ENCODE measurements at places on chromosomes 3 and 15.

- DNase-seq: no peak
These were observed 44.2 kb downstream of the MGLL start for GRCh38 chr3:127777921-127778656.

DNA sequence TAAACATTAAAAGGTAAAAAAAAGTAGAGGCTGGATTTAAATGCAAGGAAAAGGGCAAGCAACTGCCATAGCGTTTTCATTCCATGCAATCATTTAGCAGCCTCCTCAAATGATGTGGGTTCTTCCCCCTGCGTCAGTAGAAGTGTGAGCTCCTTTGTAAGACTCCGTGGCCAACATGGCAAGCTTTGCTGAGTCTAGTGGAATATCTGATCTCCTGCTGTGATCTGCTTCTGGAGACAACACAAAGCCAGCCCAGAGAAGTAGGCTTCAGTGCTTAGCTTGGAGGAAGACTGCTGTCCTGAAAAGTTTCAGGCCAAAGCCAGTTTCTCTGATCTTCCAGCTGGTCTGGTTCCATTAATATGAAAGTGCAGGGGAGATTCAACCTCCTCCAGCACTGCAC lies 70.4 kb downstream of the ARPP21 start:
- no peak for DNase-seq

DNA sequence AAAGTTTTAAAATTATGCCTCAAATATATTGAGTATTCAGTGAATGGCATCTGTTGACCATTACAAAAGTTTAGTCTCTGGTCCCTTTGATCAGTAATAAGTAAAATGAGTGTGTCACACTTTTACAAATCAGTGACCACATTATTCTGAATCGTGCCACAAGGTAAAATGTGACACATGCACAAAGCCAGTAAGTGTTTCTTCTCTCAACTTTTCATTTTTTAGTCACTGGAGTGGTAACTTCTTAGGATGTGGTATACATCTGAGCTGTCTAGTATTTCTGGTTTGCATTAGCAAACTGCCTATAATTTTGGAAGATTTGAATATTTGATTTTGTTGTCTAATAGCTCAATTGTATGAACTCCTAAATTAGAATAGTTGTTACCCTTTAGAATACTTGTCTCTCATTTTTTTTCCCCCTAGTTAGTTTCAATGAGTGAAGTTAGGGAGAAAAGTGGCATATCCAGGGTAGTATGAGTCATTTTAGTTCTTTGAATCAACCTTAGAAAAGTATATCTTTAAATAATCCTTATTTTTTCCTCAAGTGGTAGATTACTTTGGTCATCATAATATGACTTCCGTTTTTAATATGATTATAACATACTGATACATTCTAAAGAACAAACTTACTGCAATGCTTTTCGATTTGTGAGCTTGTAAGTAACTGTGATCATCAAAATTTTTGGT lies 18.1 kb downstream of the DNAJC13 start:
- DNase-seq: no peak

DNA sequence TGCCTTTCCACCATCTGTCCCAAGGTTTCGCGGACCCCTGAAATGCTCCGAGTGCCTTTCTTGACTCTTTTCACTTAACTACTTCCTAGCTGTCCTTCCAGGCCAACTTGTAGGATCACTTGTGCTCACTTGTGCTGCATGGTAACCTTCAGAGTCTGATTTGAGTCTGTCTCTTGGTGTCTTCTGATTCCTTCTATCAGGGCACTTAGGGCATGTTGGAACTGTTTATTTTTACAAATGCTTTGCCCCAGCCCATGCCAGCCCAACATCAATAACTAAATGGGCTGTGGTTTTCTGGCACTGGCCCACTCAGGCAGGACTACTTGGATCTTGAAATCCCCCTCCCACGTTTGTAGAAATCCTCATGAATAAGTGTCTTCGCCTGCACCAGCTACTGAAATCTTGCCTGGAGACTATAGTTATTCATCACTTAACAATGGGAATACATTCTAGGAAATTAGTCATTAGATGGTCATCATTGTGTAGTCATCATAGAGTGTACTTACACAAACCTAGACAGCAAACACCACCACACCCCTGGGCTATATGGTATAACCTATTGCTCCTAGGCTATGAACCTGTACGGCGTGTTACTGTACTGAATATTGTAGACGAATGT lies 123.1 kb upstream of the STRIT1 start:
- DNase-seq: no peak

DNA sequence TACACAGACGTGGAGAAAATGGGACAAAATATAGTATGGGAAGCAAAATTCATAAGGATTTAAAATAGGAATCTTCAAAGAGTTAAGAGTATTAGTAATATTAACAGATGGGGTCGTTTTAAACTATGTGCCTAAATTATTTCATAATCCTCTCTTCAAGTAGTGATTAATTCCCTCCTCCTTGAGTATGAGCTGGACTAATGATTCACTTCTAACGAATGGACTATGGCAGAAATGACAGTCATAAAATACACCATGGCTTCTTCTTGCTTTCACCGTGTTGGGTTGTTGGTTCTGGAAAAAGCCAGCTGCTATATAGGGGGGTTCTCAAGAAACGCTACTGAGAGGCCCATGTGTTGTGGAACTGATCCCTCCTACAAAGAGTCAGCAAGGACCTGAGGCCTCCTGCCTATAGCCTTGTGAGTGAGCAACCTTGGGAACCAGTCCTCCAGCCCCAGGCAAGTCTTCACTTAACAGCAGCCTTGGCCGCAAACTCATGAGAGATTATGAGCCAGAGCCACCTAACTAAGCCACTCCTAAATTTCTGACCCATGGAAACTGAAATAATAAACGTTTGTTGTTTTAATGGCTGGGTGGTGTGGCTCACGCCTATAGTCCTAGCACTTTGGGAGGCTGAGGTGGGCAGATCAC lies 64.8 kb upstream of the ABHD2 start:
- no peak for DNase-seq

DNA sequence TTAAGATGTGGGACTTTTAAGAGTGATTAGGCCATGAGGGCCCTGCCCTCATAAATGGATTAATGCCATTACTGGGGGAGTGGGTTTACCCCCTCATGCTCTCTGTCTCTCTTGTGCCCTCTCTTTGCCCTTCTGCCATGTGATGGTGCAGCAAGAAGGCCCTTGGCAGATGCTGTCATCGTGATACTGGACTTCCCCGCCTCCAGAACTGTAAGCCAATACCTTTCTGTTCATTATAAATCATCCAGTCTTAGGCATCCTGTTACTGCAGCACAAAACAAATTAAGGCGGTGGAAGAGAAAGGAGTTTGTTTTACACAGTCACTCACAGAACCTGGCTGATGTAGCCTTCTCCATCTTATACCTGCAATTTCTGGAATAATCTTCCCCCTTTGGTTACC lies 360.3 kb upstream of the TBL1XR1 start:
- DNase-seq: no peak

GRCh38 chr3:49867400-49867799 lies 2.3 kb downstream of the CAMKV start:
- no peak for DNase-seq

DNA sequence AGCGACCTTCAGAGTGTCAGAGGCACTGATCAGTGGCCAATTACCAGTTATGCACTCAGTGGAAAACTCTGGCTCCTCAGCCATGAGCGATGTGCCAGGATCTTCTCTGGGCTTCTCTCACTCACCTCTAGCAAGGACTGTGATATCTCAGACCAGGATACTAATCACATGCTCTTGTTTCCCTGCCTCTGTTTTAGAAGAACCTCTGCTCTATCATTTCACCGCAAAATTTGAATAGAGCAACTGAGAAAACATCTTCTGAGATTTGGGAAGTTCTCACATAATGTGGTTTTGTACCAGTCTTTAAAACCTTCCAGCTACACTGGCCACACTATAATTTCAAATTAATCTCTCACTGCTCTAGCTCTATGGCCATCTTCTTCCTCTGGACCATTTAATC lies 325.8 kb upstream of the FRG2C start:
- DNase-seq: no peak

DNA sequence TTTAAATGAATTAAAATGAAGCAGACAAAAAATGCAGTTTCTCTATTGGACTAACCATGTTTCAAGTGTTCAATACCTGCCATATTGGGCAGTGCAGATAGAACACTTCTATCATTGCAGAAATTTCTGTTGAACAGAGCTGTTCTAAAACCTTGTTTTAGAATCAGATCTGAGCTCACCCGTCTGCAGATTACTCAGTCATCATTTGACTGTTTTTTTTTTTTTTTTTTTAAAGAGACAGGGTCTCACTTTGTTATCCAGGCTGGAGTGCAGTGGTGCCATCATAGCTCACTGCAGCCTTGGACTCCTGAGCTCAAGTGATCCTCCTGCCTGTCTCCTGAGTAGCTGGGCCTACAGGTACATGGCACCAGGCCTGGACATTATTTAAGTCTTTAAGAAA lies 128.7 kb downstream of the APBA2 start:
- no peak for DNase-seq

DNA sequence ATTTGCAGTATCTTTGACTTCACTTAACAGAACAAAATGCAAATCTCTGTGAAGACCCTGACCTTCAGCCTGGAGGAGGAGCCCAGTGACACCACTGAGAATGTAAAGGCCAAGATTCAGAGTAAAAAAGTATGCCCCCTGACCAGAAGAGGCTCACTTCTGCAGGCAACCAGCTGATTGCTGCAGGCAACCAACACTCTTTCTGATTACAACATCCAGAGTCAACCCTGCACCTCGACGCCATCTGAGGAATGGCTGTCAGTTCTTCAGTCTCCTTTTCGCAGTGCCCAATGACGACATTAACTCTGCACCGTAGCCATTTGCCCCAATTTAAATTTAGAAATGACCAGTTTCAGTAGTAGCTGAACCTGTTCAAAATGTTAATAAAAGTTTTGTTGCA lies 14.9 kb downstream of the ATP13A3 start:
- DNase-seq: no peak

GRCh38 chr3:68342426-68342825 lies 589.9 kb downstream of the TAFA4 start:
- no peak for DNase-seq

GRCh38 chr3:127159543-127159942 lies 33.4 kb upstream of the PRR23E start:
- DNase-seq: no peak
